ENCODE measurements at places on chromosomes 12 and 14. TPM values are rescaled to one million over a fixed set of nuclear protein-coding genes. Genes with fewer than 3 reads are reported as not detected.

Gene CAPZA3
- not detected for total RNA-seq

Gene C3AR1
- total RNA-seq = 2.1 TPM

Gene SERPINA3
- total RNA-seq = 200 TPM

Gene VRK1
- total RNA-seq = 15.9 TPM

Gene COPS7A
- total RNA-seq = 46.0 TPM

Gene ARMH4
- 7.5 TPM for total RNA-seq

Gene MEG3
- 7.4 TPM for total RNA-seq

Gene RNASE7
- total RNA-seq = not detected

Gene GNB3
- 1.6 TPM for total RNA-seq

Gene SALL2
- total RNA-seq = 23.0 TPM

Gene KRT78
- not detected for total RNA-seq

DNA sequence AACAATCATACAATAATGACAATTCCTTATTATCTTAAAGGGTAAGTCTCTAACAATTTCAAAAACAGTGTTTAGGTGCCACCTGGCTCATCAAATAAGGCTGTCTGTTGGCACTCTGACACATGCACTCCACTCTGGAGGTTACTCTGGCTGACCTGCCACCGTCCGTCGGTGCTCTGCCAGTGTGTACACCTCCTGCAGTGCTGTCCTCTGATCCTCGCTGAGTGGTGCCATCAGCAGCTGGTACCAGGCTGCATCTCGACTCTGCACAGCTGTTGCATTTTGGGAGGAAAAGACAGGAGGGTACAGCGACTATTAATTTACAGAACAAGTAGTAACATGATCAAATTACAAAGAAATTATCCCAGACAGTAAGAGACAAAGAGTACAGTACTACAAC, 63.9 kb downstream of the IPO8 start:
- no peak for DNase-seq

- DNase-seq = no peak
Observed at GRCh38 chr12:25592725-25593495, 39.8 kb upstream of the LMNTD1 start.

- DNase-seq = no peak
Observed at GRCh38 chr14:75662966-75663365, 1.9 kb downstream of the TTLL5 start.

DNA sequence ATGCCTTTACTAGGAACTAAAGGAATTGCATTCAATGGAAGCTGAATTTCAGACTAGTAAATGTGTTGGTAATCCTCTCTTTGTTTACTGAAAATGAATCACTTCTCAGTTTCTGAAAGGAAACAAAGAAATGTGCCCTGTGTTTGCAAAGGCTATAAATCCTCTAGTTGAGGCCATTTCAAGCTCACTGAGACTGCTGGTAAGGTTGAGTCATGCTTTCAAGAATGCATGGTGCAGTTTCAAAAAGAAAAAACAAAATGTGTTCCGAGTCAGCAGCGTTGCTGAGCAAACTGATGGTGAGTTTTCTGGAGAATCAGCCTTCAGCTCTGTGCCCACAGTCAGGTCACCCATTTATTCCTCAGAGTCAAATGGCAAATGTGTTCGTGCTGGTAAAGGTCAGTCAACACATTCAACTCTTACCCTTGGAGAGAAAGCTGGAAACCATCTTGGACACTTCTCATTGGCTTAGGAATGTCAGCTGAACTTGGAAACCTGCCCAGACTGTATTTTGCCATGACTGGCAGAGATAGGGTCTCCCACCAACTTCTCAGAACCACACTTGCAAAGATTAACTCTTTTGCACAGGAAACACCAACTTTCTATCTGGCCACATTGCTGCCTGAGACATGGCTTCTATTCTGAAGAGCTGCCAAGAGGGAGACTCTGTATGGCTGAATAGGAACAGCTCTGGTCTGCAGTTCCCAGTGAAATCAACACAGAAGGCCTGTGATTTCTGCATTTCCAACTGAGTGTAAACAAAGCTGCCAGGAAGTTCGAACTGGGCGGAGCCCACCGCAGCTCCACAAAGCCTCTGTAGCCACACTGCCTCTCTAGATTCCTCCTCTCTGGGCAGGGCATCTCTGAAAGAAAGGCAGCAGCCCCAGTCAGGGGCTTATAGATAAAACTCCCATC, 484.4 kb downstream of the ATP23 start:
- no peak for DNase-seq

GRCh38 chr12:101885912-101886561, 8.7 kb downstream of the DRAM1 start:
- no peak for DNase-seq

DNA sequence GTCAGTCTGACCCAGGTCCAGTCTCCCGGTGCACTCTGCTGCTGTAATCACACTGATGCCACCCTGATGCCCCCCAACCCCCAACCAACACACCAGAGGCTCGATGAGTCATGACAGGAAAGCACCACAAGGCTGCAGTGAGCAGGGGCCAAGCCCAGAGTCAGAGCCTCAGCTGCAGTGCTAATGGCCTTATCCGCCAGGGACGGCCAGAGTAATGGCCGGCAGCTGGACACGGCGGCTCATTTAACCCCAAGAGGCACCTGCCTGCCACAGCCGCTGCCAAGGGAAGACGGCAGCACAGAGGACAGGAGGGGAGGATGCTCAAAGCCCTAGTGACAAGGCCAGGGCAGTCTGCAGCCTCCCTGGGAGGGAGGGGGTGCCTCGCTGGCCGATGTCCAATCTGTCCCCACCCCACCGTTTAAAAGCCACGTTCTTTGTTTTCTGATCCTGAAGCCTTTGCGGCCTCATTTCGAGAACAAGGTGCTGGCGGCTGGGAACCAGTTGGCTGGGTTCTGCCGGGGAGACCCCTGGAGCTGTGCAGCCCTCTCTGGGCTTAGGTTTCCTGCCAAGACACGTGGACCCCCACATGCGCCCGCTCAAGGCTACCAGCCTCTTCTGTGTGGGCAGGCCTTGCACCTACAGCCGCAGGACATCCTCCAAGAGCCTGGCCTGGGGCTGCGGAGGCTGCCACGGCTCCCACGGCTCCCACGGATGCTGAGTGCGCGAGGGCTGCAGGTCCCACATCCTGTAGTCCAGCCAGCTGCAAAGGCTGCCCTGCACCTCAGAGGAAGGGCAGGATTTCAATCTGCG, 13.1 kb downstream of the CCDC85C start:
- DNase-seq = no peak

GRCh38 chr12:110277530-110278254, 3.4 kb upstream of the ATP2A2 start:
- no peak for DNase-seq

GRCh38 chr14:61298824-61299223, 17.7 kb upstream of the TMEM30B start:
- DNase-seq = no peak

DNA sequence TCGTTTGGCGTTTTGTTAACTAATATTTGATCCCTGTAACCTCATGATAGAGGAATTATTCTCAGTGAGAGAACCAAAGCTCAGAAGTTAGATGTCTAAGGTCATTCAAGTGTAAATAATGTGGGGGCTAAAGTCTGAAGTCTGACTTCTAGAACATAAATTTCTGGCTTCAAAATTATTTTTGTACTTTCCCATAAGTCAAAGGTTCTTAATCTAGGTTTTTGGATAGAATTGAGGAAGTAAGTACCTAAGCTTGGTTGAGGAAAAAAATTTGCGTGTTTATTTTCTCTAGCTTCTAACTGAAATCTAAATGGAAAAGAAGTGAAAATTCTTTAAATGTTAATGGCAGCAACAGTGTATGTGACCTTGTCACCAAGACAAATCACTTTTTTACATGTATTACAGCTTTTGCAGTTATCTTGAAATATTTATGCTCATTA, 2.3 kb downstream of the LARP4 start:
- no peak for DNase-seq

- DNase-seq = no peak
Observed at GRCh38 chr12:80282761-80283160, 161.3 kb upstream of the PTPRQ start.

- no peak for DNase-seq
Observed at GRCh38 chr14:67680121-67680602, 5.7 kb upstream of the VTI1B start.

DNA sequence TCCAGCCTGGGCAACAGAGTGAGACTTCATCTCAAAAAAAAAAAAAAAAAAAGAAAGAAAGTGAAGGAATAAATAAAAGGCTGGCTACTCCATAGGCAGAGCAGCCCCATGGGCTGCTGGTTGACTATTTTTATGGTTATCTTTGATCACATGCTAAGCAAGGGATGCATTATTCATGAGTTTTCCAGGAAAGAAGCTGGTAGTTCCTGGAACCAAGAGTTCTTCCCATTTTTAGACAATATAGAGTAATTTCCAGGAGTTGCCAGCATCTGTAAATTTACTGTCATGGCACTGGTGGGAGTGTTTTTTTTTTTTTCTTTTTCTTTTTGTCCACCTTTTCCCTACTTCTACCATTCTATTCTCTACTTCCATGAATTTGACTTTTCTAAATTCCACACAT, 24.2 kb downstream of the FGD4 start:
- no peak for DNase-seq

Measured in thyroid gland (tissue), 4 donors.